ENCODE measurements at places on chromosomes 5 and 9.

DNA sequence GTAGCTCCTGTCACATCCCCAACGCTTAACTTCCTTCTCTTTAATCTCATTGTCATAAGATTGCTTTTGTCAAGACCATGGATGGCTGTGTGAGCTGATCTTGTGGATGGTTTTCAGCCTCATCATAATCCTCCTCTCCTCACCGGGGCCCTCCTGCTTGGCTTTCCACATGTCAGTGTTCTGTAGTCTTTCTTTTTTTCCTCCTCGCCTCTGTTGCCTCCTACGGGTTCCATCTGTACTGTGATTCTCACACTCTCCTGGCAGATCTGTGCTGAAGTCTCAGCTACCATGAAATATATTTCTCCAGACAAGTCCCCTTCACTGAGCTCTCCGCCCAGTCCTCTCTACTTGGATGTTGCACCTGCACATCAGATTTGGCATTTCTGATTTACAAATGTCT lies 34.9 kb upstream of the FAM120AOS start:
- DNase-seq: no peak

- no peak for DNase-seq
These were observed 4.6 kb upstream of the TXN start for GRCh38 chr9:110260911-110261310.

DNA sequence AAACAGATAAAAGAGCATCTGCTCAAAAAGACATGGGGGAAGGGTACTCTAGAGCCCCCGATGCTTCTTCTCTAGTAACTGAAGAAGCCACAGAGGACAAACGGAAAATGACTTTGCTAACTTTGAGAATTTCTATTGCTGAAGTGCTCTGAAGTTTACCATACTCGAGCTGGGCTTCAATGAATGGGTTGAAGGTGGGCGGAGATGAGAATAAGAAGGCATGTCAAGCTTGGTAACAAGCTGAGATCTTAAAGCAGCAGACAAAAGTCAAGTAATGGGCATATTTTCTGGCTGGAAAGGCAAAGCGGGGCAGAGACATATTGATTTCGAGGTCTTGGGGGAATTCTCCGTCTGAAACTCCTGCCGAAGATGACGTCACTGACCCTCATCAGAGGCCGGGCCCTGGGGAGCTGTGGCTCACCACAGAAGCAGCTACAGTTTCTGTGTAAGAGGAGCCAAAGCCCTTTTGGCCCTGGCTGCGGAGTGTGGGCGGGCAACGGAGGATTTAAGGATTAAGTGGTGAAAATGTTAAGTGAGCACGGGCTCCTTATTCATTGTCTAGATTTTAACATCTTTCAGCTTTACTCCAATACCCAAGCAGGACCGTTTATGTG lies 115.8 kb upstream of the SLIT3 start:
- DNase-seq: no peak

GRCh38 chr5:36403632-36404311 lies 102.1 kb upstream of the RANBP3L start:
- DNase-seq: no peak

DNA sequence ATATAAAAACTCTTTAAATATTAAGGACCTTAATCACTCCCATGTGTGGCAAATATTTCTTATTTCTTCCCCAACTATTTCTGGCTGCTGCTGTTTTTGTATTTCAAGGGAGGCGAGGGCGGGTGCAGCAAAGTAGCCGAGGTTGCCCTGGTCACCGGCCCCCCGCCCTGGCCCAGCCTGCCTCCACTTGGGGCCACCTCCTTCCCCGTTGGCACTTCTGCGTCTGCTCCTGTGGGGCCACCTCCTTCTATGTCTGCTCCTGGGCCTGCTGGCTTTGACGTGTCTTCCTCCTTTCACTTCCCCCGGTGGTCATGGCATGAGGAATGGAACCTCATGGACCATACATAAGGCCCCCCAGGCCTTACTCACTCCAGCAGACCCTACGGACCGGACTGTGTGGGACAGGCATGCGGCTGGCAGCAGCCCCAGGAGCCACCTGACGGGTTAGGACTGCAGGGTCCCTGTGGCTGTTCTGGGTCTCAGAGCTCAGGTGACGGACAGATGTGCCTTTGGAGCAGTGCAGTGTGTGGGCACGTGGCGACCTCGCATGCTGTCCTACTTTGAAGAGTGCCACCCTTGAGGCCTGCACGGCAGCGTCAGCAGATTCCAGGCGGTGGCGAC lies 5.8 kb upstream of the ENTPD8 start:
- no peak for DNase-seq

DNA sequence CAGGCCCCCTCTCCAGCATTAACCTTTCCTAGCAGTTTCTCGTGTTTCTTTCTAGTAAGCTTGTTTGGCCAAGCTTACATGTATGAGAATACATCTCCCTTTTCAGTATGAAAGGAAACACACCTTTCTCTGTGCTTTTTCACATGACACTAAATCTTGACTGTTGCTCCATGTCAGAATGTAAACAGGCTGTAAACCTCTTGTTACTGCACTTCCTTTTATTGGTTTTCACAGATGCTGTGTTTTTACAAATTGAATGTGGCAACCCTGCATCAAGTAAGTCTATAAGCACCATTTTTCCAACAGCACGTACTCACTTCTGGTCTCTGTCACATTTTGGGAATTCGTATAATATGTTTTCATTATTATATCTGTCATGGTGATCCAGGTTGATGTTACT lies 2.2 kb upstream of the CANX start:
- DNase-seq: no peak

DNA sequence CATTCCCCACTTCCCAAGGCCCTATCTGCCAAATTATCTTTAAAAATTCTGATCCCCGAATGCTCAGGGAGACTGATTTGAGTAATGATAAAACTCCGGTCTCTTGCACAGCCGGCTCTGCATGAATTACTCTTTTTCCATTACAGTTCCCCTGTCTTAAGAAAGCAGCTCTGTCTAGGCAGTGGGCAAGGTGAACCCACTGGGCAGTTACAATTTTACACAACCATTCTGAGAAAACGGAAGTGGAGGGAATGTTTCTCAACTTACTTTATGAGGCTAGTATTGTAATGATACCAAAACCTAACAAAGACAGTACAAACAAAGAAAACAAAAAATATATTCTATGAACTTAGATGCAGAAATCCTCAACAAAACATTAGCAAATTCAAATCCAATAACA lies 100.0 kb downstream of the MCTP1 start:
- no peak for DNase-seq

GRCh38 chr5:75823811-75824210 lies 106.6 kb upstream of the POC5 start:
- no peak for DNase-seq

DNA sequence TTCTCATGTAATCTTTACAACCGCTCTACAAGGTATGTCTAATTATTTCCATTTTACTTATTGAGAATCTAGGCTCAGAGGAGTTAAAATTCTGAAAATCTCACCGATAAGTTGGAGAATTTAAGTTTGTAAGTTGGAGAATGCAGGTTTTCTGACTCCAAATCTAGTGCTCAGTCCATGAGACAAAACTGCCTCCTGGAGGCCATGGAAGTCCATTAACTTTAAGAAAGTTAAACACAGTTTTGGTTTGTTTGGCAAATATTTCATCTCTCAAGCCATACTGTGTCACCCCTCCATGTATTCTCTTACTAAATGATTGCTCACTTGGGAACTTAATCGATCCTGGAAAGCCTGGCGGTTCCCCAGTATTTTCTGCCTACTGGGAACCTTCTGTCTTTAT lies 52.6 kb downstream of the INIP start:
- no peak for DNase-seq

- DNase-seq: no peak
These were observed 148.0 kb downstream of the BRINP1 start for GRCh38 chr9:119221276-119221675.

GRCh38 chr5:143229896-143230675 lies 173.4 kb downstream of the NR3C1 start:
- no peak for DNase-seq

DNA sequence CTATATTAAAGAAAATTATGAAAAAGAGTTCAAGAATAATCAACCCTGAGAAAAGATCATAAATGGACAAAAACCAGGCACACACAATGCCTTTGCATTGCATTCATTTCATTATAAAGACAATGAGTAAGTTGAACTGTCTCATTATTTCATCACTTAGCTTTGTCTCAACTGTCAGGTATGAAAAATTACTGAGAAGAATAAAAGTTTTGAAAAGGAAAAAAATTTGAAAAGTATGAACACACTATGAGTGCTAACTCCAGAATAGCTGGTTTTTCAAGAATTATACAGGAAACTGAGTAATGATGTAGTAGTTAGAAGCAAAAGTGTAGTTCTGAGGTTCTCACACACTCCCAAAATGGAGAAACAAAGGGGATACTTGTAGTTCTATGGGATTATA lies 16.3 kb upstream of the ANXA1 start:
- DNase-seq: no peak

- DNase-seq: no peak
These were observed 230.3 kb downstream of the AUH start for GRCh38 chr9:91131433-91131839.
